ENCODE measurements at places on chromosomes 12 and 14.

DNA sequence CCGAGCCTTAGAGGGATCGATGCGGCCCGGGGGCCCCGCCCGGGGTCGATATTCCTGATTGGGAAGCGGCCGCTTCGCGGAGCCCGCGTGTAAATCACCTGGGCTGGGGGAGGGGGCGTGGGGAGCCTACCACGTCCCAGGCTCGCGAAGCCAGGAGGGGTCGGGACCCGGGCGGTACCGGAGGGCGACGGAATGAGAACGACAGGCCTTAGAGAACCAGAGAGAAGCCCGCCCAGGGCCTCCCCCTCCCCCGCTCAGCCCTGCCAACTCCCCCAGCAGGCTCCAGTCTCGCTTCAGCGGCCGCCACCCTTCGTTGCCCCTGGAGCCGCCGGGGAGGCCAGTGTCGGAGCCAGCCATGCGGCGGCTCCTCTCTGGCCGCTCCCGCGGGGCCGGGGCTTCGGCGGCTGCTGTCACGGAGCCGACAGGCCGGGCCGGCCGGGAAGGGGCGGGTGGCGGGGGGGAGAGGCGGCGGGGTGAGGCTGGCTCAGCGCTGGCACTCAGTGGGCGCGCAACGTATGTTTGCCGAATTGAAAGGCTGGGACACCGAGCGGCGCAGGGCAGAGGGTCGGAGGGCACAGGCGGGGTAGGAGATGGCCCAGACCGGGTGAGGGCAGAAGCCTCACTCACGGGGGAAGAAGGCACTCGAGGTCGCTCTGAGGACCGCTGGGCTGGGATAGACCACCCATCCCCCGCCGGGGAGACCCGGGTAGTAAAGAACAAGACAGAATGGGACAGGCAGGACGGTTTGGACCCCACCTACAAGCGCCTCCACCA, 1.4 kb upstream of the DNAJC22 start:
- DNase-seq, result no peak

GRCh38 chr12:16358878-16359277, 11.4 kb downstream of the MGST1 start:
- DNase-seq, result no peak

GRCh38 chr14:102125546-102125945, 14.2 kb upstream of the WDR20 start:
- no peak for DNase-seq

- DNase-seq, result no peak
Measured at GRCh38 chr12:78951803-78952551, 87.4 kb downstream of the SYT1 start.

DNA sequence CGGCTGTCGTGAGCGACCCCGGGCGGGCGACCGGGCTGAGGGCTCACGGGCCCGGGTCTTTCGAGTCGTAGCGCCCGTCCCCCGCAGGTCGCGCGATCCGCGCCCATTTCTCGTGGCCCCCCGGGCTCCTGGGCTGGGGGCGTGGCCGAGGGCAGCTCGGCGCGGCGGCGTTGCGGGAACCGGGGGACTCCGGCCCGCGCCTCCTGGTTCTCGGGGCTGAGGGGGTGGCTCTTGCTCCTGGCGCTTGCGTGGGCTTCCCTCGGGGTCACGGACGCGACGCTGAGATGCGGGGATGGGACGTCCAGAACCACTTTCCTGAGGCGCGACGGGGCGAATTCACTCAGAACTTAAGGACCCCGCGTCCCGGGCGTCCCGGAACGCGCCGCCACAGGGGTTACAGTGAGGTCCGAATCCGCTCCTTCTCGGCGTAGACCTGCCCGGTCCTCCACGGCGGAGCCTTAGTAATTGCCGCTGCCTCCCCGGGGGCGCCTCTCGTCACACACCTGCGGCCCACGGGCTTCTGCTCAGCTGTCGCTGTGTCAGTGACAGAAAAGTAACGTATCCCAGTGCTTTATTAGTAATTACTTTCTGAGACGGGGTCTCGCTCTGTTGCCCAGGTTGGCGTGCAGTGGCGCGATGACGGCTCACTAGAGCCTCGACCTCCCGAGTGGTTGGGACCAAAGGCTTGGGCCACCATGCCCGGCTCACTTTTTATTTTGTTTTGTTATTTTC, 606 bp downstream of the EP400 start:
- no peak for DNase-seq

DNA sequence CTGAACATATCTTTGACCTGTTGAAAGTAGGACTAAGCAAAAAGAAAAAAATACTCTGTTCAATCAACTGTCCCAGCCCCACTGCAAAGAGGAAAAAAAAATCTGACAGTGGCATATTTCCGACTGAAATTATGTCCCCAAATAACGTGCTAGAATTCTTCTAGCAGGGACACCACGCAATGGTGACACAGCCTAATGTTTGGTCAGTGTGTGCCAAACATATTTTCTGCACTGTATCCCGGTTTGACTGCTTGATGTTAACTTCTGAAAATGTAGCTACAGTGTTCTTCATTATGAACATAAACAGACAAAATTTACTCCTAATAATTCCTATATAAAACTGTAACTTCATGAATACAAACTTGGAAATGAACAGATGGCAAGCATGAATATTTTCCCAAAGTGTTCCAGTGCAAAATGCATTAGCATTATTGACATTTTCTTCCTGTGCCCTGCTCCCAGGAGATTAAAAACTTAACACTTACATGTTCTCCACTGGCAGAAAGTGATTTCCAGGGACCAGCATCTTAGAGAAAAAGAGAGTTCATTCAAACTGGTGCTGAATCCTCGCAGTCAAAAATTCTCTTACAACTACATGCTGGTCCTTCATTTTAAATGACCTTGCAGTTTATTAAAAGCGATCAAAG, 72.4 kb upstream of the SYT1 start:
- DNase-seq, result no peak
